CD4-positive, alpha-beta T cell treated with Interleukin-15 for 1 hour (primary cell): ENCODE measurements at places on chromosomes 5 and 9.

- no peak for DNase-seq
Measured at GRCh38 chr5:140502834-140503233, 44.6 kb upstream of the EIF4EBP3 start.

DNA sequence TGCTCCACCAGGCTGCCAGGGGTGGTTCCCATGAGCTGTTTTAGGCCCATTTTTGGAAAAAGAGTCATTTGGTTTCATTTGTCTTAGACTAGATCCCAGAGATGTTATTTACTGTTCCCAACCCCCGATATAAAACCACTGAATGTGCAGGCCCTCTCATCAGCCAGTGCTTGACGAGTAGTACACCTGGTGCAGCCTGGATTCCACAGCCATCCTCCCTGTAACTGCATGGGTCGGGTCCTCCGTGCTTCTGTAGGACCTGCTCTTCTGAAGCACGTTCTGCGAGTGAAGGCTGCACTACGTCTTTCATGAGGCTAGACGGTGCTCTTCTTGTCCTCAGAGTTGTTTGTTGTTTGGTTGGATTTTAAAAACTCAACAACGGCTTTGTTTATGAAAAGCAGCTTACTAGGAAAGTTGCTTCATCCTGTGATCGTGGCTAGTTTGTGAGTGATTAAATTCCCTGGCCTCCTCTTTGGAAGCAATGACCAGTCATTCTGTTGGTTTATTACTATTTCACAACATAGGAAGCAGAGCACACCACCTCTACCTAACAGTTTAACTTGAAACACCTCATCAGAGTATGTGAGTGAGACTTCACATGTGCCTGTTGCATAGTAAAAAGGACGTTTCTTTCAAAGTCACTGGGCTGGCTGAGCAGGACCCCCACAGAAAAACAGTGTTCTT lies 135.2 kb downstream of the AOPEP start:
- DNase-seq, result no peak

- DNase-seq, result peak; percentile 64
Measured at GRCh38 chr9:136996361-136997292, at the start of gene CLIC3. CLIC3 (minus strand) TSS chr9:136996568; CDS start chr9:136996543, 25 bp downstream.

- no peak for DNase-seq
Measured at GRCh38 chr9:68747043-68747533, 42.0 kb downstream of the PIP5K1B start.

DNA sequence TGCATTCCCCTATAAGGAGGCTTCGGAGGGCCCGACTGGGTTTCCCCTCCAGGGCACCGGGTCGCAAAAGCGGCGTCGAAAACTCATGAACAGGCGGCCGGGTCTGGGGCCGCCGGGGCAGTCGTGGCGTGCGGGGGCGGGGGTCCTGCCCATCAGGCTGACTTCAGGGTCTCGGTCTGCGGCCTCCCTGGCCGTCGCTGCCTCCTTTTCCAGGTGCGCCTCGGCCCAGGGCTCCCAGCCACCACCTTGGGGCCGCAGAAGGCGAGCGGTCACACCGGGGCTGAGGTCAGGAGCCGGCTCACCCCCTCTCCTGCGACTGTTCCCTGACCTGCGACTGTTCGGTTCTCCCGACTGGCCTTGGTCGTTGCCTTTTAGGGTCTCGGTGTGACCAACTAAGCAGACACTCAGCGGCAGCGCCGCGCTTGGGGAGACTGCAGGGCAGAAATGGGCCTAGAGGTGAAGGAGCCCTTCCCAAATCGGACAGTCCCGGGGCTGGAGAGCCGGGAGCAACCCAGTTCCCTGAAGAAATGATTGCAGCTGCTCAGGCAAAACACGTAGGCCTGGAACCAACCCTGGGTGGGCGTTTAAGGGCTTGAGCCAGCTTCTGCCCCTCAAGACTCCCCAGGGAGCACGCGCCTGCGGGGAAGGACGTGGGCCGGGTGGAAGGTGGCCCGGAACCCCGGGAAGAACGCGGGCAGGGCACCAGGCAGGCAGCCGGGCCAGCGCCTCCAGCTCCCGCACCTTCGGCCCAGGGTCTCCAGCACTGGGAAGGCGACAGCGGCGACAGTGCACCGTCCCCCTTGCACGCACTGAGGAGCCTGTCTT lies 11.2 kb downstream of the IRX2 start:
- no peak for DNase-seq

DNA sequence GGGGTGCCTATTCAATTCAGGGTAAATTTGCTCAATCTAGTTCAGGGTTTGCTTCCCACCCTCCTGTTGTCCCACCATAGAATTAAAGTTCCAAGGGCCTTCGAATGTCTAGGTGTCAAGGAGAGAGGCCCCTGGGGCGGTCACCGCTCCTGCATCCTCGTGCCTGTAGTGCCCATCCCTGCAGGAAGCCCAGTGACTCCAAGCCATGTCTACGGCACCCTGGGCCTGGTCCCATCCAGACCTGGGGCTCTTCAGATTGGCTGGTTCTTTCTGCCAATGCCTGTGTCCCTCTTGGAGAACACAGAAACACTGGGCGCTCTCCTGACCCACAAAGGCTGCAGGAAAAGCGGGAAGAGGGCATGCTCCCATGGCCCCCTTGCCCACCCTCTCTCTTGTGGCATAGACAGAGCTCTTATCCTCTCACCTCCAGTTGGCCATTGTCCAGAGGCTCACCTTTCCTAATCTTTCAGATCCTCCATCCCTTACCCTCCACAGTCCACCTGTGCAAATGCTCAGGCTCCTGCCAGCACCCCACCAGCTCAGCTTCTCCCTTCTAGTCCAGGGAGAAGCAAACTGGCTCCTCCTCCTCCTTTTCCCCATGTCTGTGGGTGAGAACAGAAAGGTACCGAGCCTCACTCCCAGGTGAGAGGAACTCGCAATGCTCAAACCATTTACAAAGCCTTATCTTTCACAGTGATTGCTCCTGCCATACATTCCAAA lies 253.0 kb upstream of the IRX2 start:
- no peak for DNase-seq

- DNase-seq, result no peak
Measured at GRCh38 chr5:100464418-100464817, 70.8 kb upstream of the FAM174A start.
